ENCODE measurements at places on chromosomes 4 and X.

GRCh38 chr4:2621419-2621818 is 85.0 kb downstream of the FAM193A start:
- no peak for DNase-seq

- DNase-seq = no peak
Observed at GRCh38 chrX:31421441-31421840, 349.6 kb upstream of the FTHL17 start.

DNA sequence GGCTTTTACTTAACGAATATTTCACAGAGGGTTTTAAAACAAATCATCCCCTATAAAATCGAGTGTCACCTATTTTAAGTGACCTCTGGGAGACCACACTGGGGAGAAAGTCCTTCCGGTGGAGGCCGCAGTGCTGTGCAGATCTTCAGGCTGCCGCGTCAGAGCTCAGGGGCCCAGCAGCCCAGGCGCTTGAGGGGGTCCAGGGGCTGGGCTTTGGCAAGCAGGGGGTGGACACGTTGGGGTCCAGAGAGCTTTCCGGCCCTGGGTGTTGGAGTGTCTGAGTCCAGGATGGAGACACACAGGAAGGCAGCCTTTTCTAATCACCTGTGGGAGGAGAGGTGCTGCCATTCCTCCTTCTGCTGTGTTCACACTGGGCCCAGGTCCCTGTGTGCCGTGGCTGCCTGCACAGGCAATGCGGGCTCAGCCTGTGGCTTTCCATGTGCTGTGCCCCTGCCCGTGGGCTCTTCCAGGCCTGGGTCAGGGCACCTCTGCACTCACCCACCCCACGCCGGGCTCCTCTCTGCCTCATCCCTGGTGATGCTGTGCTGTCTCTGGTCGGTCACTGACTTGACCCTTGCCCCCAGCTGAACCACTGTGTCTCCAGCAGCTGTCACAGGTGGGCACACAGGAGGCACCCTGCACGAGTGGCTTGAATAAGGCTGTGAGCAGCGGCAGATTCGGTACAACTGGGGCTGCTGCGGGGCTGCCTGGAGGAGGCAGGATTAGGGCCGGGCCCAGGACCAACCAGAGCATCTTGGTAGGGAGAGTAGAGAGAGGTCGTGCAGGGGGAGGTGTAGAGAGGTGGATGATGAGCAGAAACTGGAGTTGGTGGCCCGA is 10.0 kb downstream of the HTRA3 start:
- no peak for DNase-seq

DNA sequence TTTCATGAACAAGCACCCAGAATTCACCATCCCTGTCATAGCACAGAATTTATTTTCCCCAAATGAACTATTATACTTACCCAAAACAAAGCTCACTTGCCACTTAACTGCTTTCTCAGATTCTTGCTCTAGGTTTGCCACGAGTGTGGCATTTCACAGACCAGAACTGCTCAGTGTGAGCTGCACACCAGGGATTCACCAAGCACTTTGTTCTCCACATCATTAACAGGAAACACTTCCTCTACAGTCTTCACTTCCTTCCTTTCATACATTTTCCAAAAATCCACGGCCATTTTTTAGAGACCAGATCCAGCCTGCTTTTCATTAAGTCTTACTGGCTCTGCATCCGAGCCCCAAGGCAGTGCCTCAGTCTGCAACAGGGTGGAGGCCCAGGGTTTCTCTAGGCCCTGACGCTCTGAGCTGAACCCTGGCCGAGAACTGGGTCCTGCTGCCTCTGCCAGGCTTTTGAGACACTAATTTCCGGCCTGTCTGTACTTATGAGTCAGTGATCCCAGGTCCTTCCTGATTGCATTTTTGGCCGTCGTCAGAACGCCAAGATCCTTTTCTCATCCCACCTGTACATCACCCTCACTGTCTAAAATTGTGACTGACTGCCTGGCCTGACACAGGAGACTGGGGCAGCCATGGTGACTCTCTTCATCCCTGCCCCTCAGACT is 67.6 kb upstream of the MTNR1A start:
- DNase-seq = no peak

DNA sequence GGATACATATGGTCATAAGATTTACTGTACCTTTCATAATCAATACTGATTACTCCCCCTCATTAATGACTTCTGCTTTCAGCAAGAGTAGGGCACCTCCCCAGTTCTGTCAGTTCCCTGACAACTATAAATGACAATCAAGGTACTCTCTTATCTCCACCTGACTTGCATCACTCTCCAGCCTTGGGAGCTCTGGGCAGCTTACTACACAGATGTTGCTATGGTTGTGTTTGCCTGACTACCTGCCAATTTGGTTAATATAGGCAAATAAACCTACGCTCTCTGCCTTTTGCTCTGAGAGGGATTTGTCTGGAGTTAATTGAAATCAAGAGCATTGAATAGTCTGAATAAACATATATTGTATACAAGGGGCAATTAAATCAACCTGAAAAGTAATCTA is 22.8 kb upstream of the MAP7D3 start:
- DNase-seq = no peak

DNA sequence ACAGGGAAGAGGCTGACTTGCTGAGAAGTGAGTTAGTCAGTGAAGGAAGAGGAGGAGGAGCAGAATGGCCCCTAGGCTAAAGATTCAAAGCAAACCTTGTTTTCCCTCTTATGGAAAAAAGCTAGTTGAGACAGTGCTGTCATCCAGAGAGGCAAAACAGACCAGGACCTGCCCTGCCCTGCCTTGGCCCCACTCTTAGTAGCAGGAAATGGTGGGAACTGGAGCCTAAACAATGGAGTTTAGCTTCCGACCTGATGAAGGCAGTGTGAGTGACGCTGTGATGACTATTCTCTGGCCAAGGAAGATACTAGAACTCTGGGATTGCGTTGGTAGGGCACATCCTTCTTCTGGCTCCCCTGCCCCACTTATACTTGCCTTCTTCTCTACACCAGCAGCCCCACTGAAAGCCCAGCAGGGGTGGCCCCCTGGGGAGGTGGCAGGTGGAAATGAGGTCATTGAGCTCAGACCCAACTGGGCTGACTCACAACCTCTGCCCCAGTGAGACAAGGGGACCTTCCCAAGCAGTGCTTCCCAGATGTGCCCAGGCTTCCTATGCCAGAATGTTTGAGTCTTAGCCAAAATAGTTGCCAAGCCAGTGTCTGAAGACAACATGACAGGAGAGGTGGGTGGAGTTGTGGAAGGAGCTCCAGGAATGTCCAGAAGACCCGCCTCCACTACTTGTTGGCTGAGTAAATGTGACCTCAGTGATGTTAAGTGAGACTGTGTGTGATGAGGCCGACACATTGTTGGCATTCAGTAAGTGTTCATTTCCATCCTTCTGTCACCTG is 38.8 kb downstream of the MSN start:
- DNase-seq = peak; percentile 88

DNA sequence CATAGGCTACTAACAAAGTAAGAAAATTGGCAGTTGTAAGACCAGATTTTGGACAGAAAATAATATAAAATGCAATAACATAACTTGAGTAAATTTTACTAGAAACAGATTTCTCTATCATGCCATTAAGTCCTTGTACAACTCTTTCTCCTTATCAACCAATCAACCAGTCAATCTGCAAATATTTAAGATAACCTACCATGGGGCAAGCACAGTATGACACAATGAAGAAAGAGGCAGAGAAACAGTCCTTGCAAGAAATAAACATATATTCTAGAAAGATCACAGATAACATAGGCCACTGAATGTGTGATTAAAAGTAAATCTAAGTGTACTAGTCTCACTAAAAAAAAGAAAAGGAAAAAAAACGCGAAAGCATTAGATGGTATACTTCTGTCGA is 194.8 kb downstream of the PPP3CA start:
- no peak for DNase-seq
